ENCODE measurements at places on chromosomes 6 and 20.

- no peak for DNase-seq
Observed at GRCh38 chr20:54843431-54843830, 368.0 kb downstream of the DOK5 start.

DNA sequence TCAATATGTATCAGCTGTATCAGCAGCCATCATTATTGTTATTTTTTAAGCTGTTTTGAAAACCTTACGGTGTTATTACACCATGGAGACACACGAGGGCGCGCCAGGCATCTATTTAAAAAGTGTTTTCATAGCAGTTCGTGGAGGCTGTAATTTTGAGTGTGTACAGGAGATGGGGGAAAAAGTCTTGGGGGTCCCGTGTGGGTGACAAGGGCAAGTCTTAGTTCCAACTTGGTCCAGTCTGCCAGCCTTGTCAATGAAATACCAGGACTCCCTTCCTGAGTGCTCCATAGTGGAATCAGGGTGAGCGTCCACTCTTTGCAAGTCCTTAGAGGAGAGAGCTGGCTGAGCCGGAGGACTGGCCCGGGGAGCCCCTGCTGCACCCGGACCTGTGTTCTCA is 43.3 kb downstream of the SLC2A10 start:
- DNase-seq: no peak

- DNase-seq: peak; percentile 28
Observed at GRCh38 chr6:53795702-53796450, 1.1 kb downstream of the LRRC1 start.

DNA sequence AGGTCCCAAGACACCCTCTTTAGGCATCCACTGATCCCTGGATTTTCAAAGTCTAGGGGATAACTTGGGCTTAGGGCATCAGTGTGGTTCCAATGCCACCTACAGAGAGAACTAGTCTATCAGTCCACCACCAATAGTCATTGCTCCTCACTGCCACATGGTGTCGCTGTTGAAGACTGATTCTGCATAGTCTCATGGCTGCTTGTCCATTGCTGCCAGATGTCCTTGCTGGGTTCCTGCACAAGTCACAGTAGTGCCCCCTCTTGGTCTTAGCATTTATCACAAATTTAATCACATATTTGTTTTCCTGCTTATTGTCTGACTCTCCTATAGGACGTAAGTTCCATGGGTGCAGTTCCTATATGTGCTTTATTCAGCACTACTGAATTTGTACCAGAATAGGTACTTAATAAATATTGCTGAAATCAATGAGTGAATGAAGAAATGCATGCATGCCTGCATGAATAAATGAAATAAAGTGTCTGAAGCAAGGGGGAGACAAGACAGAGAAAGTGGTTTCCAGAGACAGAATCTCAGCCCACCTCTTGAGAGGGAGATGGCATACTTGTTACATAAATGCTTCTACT is 45.9 kb upstream of the RALY start:
- peak; percentile 4 for DNase-seq

- no peak for DNase-seq
Observed at GRCh38 chr6:131696956-131697355, 4.2 kb downstream of the OR2A4 start.

DNA sequence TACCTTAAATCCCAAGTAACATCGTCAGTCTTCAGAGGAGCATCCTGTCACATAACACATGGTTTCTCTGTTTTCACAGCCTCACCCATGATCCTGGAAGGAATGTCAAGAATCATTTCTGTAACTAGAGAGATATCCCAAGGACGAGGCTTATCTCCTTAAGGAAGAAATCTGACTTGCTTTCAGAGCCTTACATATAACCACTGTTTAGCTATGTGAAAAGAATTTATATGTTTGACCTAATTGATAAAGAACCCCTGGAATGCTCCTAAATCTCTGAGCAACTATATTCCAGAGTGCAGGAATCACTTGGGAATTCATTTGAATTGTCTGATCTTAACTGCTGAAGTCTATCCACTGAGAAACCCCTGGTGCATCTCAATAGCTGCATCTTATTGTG is 243.1 kb downstream of the ALDH8A1 start:
- DNase-seq: no peak

DNA sequence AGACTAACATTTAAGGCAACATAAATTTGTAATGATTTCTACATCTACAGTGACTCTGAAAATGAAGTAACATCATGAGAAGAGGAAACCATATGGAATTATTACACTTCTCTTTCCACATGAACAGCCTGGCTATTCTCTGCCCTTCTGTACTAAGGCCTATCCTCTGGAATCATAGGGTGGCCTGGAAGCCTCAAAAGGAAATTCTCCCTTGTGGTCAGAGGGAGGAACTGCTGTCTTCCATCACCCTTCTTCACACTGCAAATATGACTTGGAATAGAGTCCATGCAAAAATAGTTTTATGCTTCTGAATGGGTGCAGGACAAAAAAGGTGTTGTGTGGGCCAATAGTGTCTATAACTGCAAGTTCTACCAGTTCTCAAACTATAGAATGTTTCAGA is 44.6 kb upstream of the SH3BGRL2 start:
- DNase-seq: no peak

DNA sequence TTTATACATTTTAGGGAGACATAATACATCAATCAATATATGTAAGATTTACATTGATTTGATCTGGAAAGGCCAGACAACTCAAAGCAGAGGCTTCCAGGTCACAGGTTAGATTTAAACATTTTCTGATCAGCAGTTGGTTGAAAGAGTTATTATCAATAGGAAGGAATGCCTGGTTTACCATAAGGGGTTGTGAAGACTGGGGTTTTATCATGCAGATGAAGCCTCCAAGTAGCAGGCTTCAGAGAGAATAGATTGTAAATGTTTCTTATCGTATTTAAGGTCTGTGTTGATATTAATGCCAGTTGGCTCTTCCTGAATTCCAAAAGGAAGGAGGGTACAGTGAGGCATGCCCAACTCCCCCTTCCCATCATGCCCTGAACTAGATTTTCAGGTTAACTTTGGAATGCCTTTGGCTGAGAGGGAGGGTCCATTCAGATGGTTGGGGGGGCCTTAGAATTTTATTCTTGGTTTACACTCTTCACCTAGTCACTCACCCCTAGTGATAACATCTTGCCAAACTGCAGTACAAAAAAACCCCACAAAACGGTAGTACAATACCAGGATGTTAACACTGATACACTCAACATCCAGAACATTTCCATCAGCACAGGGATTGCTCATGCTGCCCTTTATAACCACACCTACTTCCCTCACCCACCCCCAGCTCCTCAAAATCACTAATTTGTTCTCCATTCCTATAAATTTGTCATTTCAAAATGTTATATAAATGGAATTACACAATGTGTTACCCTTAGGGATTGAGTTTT is 259.6 kb upstream of the PLN start:
- no peak for DNase-seq

DNA sequence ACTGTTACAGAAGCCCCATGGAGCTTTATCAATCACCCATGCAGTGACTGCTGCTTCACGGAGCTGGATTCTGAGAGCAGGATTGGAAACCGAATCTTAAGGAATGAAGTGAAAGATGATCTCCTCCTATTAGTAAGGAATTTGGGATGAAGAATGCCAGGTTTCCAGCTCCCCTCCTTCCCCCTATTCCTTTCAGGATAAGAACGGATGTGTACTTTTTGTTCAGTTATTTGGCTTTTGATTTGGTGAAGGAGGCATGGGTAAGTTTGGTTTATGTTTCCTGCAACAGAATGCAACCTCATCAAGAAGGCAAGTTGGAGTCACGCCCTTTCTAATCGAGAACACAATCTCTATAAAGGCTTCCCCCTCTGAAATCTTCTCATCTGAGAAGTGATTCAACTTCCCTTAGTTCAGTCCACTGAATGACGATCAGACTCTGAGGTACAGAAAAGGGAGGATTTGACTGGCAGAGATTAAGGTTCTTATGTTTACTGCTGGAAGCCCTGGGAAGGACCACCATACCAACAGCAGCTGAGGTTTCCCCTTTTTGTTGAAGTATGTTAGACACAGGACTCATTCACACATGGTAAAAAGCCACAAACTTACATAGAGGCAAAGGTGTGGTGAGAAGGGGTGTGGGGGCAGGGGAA is 5.5 kb downstream of the ELMO2 start:
- no peak for DNase-seq

DNA sequence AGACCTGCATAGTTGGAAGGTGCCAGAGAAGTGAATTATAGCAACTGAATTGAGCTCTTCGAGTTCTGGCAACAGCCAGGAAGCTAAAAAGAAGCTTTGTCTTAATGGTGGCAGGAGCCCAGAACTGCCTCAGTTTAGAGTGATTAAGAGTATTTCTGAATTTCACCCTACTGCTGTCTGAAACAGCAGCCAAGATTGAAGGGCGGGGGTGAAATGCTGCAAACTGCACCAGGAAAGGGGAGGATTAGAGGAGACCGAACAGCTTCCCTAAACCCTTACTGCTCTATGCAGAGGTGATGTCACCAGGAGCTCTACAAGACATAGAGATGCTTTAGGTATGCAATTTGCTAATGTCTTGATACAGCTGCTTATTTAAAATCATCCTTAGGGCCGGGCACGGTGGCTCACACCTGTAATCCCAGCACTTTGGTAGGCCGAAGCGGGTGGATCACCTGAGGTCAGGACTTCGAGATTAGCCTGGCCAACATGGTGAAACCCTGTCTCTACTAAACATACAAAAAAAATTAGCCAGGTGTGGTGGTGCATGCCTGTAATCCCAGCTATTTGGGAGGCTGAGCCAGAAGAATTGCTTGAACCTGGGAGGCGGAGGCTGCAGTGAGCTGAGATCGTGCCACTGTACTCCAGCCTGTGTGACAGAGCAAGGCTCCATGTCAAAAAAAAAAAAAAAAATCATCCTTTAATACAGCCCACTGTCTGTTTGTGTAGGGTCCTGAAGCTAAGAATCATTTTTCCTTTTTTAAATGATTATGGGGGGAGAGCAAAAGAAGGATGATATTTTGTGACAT is 91.7 kb upstream of the IYD start:
- no peak for DNase-seq

DNA sequence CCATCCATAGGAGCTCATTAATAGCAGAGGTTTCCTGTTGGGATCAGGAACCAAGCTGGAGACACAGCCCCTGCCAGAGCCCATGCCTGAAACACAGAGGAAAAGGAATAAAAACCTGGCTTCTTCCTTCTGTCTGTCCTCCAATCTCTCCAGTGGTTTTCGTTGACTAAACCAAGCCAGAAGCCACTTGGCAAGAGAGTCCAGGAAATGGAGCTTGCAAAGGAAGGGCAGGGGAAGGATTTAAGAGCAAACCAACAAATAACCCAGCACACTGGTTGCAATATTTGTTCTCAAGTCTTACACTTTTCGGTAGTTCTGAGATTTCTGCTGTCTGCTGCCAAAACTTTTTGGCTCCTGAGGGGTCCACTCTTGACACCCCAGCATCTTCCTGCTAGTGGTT is 137.0 kb upstream of the BMP2 start:
- no peak for DNase-seq

DNA sequence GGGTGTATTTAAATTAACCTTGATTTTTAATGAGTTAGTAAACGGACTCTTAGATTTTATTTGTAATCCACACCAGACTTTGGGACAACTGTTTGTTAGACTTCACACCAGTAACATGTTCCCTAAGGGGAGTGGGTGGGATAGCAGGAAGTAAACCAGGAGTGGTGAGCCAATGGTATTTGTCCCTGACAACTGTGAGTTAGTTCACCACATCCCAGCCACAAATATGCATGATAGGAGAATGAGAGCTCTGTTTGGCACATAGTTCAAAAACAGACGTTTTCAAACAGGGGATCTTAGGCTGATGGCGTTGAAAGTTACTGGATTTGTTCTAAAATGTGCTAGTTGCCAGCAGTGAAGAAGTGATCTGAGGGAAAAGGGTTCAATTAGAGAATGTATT is 18.7 kb upstream of the COL10A1 start:
- DNase-seq: no peak

DNA sequence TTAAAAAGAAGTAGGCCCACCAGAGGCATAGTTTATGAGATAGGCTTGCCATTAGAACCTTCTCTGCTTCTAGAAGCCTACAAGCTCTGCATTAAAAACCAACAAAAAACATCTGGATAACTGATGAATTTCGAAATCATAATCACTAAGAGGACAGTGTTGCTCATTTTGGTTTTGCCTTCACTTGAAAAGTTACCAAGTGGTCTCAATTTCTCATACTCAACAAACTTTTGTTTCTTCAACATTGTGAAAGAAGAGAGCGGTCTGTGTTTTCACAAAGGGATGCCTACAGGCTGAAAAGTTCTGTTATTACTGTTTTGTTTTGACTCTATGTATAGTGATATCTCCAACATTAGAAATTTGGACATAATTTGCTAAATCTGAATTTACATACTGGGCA is 98.9 kb downstream of the PDSS2 start:
- no peak for DNase-seq

- DNase-seq: peak; percentile 75
Observed at GRCh38 chr6:41602864-41603608, 35.2 kb upstream of the MDFI start.

All from naive B cell (primary cell).